ENCODE measurements at places on chromosomes 1 and 21. TPM values are rescaled to one million over a fixed set of nuclear protein-coding genes. Genes with fewer than 3 reads are reported as not detected.

The ARTN gene
- 0.52 TPM for total RNA-seq

The C21orf91 gene
- 1.4 TPM for total RNA-seq

The PRSS38 gene
- not detected for total RNA-seq

The ADIPOR1 gene
- total RNA-seq = 57.1 TPM

The LYPD8 gene
- 0.45 TPM for total RNA-seq

The ZNF326 gene
- 22.6 TPM for total RNA-seq

The SLC39A1 gene
- 157 TPM for total RNA-seq

The SAMSN1 gene
- not detected for total RNA-seq

The MAP10 gene
- 0.92 TPM for total RNA-seq

The MIA3 gene
- total RNA-seq = 20.7 TPM

The SDCCAG8 gene
- 49.3 TPM for total RNA-seq

The NDUFV3 gene
- total RNA-seq = 22.6 TPM

The BCAR3 gene
- 75.3 TPM for total RNA-seq

The E2F2 gene
- total RNA-seq = 3.3 TPM

Measured in A549 treated with ZK216348 at 1 μM for 4 hours (cell line).